ENCODE measurements at places on chromosomes 3 and 15.

- no peak for DNase-seq
Measured at GRCh38 chr15:99009741-99010330, 2.2 kb upstream of the PGPEP1L start.

- no peak for DNase-seq
Measured at GRCh38 chr3:34012102-34012461, 213.7 kb downstream of the PDCD6IP start.

DNA sequence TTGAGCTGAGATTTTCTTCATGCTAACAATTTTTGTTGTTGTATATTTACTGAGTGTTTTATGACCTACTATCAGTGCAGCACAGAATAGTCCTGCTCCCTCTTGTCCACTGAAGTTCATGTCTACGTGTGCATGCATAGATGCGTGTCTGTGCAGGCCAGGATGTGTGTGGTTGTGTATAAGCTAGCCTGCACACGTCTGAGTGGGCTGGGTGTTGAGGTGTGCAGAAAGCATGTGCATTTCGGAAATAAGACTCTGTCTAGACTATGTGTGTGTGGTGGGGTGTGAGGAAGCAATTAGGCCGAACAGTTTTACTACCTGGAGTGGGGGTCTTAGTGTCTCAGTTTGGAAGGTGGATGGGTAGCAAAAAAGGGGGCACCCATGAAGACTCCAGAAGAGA, 39.2 kb downstream of the ATP2B2 start:
- no peak for DNase-seq

DNA sequence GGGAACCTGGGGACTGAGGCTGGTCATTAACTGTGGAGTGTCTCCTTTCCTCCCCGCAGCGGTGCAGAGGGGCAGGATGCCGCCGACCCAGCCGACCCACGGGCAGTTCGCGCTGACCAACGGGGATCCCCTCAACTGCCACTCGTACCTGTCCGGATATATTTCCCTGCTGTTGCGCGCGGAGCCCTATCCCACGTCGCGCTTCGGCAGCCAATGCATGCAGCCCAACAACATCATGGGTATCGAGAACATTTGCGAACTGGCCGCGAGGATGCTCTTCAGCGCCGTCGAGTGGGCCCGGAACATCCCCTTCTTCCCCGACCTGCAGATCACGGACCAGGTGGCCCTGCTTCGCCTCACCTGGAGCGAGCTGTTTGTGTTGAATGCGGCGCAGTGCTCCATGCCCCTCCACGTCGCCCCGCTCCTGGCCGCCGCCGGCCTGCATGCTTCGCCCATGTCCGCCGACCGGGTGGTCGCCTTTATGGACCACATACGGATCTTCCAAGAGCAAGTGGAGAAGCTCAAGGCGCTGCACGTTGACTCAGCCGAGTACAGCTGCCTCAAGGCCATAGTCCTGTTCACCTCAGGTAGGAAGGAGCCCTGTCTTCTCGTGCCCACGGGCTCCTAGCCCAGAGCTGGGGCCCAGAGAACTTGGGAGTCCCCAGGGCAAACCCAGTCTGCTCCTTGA, 3.7 kb downstream of the NR2F2 start:
- DNase-seq, result no peak

GRCh38 chr3:120416868-120417267, 33.9 kb downstream of the FSTL1 start:
- no peak for DNase-seq

DNA sequence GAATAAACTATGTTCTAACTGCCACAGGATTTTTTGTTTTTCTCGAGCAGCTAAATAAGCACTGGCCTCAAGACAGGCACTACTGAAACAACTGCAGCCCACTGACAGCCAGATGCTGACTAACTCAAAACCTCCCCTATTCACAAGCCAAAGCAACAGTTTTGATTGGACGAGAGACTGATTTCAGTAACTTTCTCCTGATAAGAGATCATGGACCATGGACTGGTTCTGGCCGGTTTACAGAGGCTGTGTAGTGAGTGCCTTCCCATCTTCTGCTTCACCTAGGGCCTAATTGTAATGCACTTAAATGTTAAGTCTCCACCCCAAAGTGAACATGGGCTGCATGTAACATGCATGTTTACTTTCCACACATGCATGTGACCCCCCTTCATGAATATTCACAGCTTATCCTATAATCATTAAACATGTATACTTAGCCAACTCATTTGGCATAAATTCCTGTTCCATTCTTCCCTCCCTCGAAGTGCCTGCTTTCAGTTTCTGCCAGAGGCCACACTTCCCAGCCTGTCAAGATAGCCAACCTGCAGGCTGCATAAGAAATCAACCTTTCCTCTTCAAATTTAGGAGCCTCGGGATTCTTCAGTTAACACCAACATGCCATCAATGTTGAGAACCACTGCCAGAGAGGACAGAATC, 108.2 kb downstream of the ULK4 start:
- DNase-seq, result no peak

- DNase-seq, result no peak
Measured at GRCh38 chr3:196621611-196622010, 17.9 kb upstream of the NRROS start.

DNA sequence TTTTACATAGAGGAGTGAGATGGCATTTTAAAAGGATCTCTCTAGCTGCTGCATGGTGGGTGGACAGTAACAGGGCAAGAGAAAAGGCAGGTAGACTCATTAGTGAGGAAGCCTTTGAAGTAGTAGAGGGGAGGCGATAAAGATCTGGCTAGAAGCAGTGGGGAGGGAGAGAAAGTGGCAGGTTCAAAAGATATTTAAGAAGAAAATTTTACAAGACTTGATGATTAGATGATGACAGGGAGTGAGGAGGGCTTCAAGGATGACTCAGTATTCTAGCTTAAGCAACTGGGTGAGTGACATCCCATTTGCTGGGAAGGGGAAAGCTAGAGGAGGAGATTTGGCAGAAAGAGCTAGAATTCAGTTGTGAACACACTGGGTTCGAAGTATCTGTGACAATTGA, 3.8 kb upstream of the BRPF1 start:
- DNase-seq, result no peak

- DNase-seq, result no peak
Measured at GRCh38 chr3:179000144-179000543, 71.5 kb downstream of the ZMAT3 start.

DNA sequence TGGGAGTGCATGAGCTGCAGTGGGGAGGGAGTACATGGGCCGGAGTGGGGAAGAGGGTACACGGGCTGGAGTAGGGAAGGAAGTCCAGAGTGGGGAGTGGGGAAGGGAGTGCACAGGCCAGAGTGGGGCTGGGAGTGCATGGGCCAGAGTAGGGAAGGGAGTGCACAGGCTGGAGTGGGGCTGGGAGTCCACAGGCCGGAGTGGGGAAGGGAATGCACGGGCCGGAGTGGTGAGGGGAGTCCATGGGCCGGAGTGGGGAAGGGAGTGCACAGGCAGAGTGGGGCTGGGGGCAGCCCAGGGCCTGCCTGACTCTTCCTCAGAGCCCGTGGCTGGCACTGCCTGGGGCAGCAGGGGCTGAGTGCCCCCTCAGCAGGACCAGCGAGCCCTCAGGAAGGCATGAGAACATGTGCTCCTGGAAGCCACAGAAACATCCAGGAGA, 40.7 kb downstream of the KLF15 start:
- no peak for DNase-seq

DNA sequence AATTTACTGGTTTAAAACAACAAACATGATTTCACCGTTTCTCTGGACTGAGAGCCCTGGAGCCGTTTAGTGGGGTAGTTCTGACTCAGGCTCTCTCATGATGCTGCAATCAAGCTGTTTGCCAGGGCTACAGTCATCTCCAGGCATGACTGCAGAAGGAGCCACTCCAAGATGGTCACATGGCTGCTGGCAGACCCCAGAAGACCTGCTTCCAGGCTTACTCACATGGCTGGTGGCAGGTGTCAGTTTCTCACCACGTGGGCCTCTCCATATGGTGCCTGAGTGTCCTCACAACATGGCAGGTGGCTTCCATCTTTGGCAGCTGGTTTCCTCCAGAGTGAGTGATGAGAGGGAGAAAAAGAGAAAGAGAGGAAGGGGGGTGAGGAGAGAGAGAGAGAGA, 378.3 kb upstream of the RGMA start:
- peak; percentile 75 for DNase-seq

DNA sequence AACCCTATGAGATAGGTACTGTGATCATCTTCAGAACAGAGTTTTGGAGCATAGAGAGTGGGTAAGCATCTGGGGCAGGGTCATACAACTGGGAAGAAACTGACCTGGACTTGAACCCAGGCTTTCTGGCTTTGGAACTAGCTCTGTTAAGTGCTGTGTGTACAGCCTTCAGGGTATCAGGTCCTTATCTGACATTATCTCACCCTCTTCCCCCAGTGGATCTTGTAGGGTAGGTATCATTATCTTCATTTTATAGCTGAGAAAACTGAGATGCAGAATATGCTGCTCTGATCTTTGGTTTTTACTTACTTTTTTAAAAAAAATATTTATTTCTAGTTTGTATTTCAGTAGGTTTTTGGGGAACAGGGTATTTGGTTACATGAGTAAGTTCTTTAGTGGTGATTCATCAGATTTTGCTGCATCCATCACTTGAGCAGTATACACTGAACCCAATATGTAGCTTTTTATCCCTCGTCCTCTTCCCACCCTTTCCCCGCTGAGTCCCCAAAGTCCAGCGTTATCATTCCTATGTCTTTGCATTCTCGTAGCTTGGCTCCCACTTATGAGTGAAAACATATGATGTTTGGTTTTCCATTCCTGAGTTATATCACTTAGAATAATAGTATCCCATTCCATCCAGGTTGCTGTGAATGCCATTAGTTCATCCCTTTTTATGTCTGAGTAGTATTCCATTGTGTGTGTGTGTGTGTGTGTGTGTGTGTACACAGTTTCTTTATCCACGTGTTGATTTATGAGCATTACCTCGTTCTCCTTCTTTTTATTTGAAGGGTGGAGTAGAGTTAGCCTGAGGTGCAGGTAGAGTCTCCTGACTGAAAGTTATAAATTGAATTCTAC, 271.2 kb downstream of the PTPRG start:
- DNase-seq, result no peak

DNA sequence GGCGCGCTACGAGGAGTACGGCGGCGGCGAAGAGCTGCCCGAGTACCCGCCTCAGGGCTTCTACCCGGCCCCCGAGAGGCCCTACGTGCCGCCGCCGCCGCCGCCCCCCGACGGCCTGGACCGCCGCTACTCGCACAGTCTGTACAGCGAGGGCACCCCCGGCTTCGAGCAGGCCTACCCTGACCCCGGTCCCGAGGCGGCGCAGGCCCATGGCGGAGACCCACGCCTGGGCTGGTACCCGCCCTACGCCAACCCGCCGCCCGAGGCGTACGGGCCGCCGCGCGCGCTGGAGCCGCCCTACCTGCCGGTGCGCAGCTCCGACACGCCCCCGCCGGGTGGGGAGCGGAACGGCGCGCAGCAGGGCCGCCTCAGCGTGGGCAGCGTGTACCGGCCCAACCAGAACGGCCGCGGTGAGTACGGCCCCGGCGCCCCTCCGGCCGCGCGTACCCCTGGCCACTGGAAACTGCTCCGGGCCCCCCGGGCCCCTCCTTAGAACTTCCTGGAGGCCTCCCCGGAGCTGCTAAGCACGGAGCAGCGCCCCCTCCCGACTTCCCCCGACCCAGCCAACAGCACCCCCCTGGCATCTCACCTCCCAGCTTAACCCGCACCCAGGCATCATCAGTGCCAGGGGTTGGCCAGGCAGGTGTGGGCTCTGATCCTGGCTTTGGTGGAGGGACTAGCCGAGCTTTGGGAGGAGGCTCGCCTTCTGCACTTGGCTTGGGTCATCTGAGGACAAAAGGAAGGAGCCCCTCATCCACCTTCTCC, 1.4 kb downstream of the LOXL1 start:
- peak; percentile 37 for DNase-seq

DNA sequence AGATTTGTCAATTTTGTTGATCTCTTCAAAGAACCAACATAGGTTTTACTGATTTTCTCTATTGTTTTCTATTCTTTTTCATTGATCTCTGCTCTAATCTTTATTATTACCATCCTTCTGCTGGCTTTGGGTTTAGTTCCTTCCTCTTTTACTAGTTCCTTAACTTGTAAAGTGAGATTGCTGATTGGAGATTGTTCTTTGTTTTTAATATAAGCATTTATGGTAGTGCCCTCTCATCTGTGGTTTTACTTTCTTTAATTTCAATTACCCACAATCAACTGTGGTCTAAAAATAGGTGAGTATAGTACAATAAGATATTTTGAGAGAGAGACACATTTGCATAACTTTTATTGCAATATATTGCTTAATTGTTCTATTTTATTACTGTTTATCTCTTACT, 13.2 kb upstream of the CLRN1 start:
- DNase-seq, result no peak

- no peak for DNase-seq
Measured at GRCh38 chr3:58857402-58857801, 190.8 kb upstream of the FAM3D start.

Measured in NCI-H187 (cell line).